ENCODE measurements at places on chromosomes 6 and 20.

DNA sequence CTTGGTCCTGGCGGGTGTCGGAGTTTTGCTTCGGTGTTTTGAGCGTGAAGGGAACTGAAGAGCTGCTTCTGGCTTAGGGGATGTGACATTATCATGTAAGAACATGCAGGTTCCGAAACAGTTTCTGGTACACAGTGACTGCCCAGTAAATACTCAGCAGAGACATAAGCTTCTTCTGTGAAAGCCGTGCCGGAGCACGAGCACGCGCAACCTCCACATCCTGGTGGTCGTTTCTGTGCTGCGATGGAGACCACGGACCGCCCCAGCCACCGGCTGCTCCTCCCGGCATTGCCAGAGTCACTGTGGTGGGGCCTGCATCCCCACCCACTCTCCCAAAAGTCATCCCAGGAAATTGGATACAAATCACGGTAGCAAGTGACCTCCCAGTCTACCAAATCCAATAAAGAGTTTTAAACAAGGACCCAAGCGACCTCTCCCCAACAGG lies 18.7 kb downstream of the KIF25 start:
- DNase-seq: no peak

GRCh38 chr6:42970871-42971612 lies 7.9 kb downstream of the PEX6 start:
- DNase-seq: no peak

- DNase-seq: no peak
Observed at GRCh38 chr20:8094415-8094818, 37.6 kb upstream of the PLCB1 start.

DNA sequence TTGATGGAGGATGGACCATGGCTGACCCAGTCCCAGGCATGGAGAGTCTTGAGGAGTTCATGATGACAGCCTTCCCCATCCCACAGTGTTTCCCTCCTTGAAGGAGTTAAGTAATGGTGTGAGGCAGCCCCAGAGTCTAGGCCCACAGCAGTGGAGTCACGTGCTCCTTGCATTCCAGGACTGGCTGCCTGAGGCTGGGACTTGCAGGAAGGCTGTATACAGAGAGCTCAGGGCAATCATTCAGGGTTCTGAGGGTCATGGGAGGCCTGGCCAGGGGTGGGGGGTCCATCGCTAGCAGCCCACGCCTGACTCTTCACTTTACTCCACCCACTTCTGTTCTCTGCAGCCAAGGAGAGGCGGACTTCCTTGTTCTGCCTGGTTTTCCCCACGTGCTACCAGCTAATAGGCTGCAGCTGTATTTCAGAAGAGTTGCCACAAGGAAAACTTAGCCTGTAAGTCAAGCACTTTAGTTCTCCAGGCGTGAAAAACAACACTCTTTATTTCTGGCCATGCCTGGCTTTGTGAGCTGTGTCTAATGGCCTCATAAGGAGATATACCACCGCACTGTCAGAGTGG lies 272.5 kb downstream of the DHX35 start:
- no peak for DNase-seq

DNA sequence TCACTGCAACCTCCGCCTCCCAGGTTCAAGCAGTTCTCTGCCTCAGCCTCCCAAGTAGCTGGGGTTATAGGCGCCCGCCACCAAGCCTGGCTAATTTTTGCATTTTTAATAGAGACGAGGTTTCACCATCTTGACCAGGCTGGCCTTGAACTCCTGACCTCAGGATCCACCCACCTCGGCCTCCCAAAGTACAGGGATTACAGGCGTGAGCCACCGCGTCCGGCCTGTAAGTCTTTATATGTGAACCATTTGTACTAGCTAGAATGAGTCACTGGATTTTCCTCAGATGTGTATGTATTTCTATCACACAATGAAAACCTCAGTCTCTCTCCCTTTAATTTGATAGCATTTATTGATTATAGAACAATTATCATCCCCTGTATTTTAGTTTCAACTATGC lies 34.0 kb downstream of the ITCH start:
- DNase-seq: no peak

GRCh38 chr6:4478098-4478497 lies 298.1 kb upstream of the CDYL start:
- no peak for DNase-seq

DNA sequence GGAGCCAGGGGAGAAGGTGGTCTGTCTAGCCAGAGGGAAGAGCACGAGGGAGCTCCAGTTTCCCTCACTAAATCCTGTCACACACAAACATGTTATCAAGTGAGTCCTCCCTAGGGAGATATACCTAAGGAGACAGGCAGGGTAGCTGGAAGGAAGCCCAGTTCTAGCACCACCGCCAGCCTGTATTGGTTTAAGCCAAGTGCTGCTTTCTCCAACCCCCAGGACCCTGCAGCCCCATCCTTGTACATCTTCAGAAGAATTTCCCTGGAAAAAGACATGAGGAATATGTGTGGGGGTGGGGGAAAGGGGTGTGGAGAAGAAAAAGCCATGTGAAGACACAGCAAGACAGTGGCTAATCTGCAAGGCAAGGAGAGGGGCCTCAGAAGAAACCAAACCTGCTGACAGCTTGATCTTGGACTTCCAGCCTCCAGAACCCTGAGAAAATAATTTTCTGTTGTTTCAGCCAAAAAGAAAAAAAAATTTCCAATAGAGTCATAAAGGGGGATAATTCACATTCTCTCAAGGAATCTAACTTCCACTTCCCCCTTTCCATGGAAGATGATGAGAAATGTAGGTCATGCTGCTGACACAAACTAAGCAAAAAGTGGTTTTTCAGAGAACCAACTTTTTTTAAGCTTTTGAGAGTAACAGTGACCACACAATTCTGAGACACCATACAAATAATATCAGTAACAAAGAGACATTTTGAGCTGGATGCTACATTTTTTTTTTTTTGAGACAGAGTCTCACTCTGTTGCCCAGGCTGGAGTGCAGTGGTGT lies 103.2 kb upstream of the PRDM1 start:
- DNase-seq: no peak

- no peak for DNase-seq
Observed at GRCh38 chr20:32435449-32436107, 77.4 kb downstream of the ASXL1 start.

- DNase-seq: no peak
Observed at GRCh38 chr6:27810768-27811450, 101.3 kb downstream of the OR2B2 start.

DNA sequence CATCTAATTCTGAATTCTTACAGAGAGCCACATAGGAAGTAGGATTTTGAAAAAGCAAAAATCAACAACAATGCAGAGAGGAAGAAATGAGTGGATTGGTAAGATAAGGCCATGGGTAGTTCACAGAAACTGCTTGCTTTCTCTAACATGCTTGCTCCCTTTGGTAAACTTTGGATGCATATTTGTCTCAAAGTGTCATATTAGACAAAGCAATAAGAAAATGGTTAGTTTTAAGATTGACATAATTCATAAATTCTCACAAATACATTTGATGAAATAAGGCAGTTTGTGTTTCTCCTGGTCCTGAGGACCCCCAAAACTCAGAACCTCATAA lies 31.7 kb downstream of the UTRN start:
- DNase-seq: no peak

- DNase-seq: no peak
Observed at GRCh38 chr6:130547723-130548122, 181.9 kb downstream of the TMEM200A start.

- DNase-seq: no peak
Observed at GRCh38 chr6:131117878-131118277, 17.4 kb upstream of the AKAP7 start.

DNA sequence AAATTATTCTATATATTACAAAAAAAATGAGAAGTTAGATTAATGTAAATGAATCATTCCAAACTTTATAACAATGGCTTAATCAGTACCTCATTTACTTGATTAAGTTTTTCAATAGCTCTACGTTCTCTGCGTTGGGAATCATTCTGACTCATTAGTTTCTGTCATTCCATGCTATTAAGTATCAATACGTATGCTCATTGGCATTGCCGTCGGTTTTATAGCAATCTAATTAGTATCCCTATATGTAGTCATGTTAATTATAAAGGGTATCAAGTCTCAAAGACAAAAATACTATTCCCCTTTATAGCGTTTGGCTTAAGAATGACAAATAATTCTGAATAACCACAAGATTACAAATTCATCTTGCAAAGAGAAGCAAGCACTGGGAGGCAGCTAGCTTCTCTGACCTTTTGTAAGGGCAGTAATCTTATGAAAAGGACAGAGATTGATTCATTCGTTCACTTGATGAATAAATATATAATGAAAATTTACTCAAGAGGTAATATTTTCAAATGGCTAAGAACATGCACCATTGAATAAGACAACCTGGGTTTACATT lies 41.8 kb downstream of the OLIG3 start:
- DNase-seq: no peak

- no peak for DNase-seq
Observed at GRCh38 chr6:39344821-39345280, 22.3 kb upstream of the KCNK16 start.

DNA sequence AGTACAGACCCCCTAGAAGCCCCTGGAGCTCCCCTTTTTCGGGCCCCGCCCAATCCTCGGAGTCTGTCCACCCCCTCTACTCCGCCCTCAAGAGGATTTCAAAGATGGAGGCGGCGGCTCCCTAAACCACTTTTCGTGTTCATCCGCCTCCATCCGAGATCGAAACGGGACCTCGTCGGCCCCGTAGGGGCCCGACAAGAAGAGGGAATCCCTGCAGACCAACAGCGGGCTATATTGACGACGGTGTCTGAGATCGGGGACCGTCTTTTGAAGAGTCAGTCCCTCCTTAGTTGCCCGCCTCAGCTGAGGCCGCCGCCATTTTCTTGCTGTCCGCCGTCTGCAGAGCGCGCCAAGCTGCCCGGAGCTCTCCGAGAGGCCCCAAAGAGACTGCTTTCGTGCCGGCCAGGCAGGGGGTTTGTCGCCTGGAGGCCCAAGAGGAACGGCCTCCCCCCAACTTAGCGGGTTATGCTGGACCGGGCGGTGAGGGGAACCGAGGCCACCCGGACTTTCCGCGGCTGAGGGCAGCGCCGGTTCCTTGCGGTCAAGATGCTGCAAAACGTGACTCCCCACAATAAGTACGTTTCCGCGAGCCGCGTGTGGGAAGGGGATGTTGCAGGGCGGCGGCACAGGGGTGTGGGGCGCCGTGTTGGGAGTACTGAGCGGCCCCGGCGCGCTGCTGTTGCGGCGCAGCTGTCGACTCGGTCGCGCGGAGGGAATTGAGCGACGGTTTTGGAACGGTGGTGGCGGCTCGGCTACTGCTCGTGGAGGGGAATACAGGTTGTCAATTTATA lies 4.2 kb downstream of the BRD2 start:
- DNase-seq: peak; percentile 44

DNA sequence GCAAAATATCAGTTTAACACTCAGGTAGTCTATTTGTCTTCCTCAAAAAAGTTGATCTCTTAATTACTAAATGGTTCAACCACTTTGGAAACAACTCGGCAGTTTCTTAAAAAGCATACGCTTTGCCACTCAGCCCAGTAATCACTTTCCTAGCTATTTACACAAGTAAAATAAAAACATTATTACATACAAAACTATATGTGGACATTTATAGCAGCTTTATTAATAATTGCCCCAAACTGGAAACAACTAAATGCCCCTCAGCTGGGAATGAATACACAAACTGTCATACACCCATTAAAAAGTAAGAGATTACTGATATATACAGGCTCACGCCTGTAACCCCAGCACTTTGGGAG lies 7.4 kb downstream of the EEF1A1 start:
- DNase-seq: no peak

DNA sequence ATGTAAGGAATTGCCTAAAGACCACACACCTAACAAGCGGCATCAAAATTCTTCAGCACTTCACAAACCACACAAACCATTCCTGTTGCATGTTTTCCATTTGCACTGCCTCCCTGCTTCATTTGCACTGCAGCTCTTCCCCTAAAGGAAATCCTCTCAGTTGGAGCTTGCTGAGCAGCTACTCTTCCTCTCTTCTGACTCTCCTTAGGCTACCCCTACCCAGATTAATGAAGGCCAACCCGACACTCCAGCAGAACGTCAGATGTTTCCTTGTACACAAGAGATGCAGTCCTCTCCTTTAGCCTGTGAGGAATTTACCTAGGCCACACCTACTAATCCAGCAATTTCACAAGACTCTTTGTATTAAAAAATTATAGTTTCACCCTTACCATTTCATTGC lies 8.1 kb downstream of the BEND6 start:
- no peak for DNase-seq

- DNase-seq: no peak
Observed at GRCh38 chr20:59560588-59561227, 43.6 kb upstream of the PHACTR3 start.

DNA sequence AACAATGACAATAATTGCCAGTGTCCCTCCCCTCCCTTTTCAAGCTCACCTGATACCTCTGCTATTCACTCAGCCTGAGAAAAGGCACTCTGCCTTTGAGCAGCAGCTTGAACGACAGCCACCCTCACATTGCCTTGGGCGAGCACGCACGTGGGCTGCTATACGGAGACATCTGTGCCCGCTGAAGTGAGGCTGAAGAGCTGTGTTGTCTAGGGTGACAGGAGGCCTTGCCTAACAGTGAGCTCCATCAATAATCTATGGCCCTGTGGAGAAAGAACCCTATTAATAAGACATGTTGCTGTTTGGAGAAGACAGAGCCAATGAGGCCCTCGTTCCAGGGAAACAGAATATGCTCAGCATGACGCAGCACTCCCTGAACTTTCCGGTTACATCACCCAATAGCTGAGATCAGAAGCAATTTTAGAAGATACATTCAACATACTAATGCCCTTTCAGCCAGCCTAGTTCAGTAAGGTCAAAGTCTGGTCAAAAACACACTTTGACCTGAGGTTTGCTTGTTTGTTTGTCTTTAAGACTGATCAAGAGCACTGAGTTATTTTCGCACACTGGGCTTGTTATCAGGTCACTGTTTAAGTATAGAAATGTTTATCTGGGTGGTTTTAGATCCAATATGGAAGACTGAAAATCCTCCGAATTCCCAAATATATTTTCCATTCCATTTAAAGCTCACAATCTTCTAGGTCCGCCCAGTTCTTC lies 30.6 kb downstream of the RBM24 start:
- no peak for DNase-seq

- no peak for DNase-seq
Observed at GRCh38 chr6:41494212-41495110, 51.7 kb upstream of the FOXP4 start.

- no peak for DNase-seq
Observed at GRCh38 chr20:61903575-61904340, 161.9 kb downstream of the TAF4 start.

GRCh38 chr6:170080828-170081371 lies 210.0 kb downstream of the DLL1 start:
- no peak for DNase-seq

- no peak for DNase-seq
Observed at GRCh38 chr20:478949-479429, 16.7 kb upstream of the TBC1D20 start.

- no peak for DNase-seq
Observed at GRCh38 chr6:162849269-162849668, 121.5 kb downstream of the PACRG start.

- DNase-seq: no peak
Observed at GRCh38 chr6:158567871-158568401, 8.0 kb downstream of the TMEM181 start.

GRCh38 chr6:133587546-133588160 lies 301.3 kb upstream of the TCF21 start:
- no peak for DNase-seq

All from stimulated activated CD4-positive, alpha-beta T cell treated with anti-CD3 and anti-CD28 coated beads, Interleukin-12 subunit alpha, Interleukin-12 subunit beta, amount 100 ng/mL, for 4 hours (primary cell).